Activated CD4-positive, alpha-beta T cell treated with anti-CD3 and anti-CD28 coated beads, Interleukin-2, amount 10 ng/mL, durations not matched to agents 7 days and 5 days (primary cell): ENCODE measurements at places on chromosomes 3 and 15. TPM values are rescaled to one million over a fixed set of nuclear protein-coding genes. Genes with fewer than 3 reads are reported as not detected.

Gene ZNF385D
- not detected for total RNA-seq

Gene SYNPR
- total RNA-seq = not detected

Gene USP13
- total RNA-seq = 10.3 TPM

Gene GHSR
- not detected for total RNA-seq

Gene PLIN1
- 0.07 TPM for total RNA-seq

Gene RHCG
- total RNA-seq = not detected

Gene CD96
- 271 TPM for total RNA-seq

Gene IL5RA
- total RNA-seq = not detected

Gene RFTN1
- 57.3 TPM for total RNA-seq

Gene FOXL2NB
- total RNA-seq = not detected

Gene CELF6
- total RNA-seq = 1.2 TPM

Gene UQCC5
- total RNA-seq = 8.5 TPM

Gene CDC25A
- total RNA-seq = 23.4 TPM

Gene TRIM71
- not detected for total RNA-seq

Gene ZMYND10
- total RNA-seq = 3.5 TPM

Gene KBTBD8
- 8.3 TPM for total RNA-seq

Gene MKRN3
- 3.4 TPM for total RNA-seq

Gene FBXW12
- total RNA-seq = not detected

Gene MGLL
- 0.10 TPM for total RNA-seq

Gene PDZRN3
- not detected for total RNA-seq

Gene AVEN
- total RNA-seq = 9.1 TPM

Gene ULK3
- 66.4 TPM for total RNA-seq

Gene WNT7A
- total RNA-seq = 0.20 TPM

Gene ARIH1
- total RNA-seq = 127 TPM

Gene CYP8B1
- total RNA-seq = not detected

Gene AADACL2
- total RNA-seq = not detected

Gene POU1F1
- not detected for total RNA-seq

Gene ANKRD63
- total RNA-seq = 0.17 TPM

Gene CX3CR1
- total RNA-seq = 1.5 TPM

Gene TMC3
- total RNA-seq = not detected

Gene RNU6-1
- total RNA-seq = not detected

Gene SPATA12
- total RNA-seq = not detected

Gene SGO1
- total RNA-seq = 35.6 TPM

Gene GOLGA8O
- total RNA-seq = 7.2 TPM

Gene ARNT2
- total RNA-seq = not detected

Gene USP50
- not detected for total RNA-seq

Gene MINAR1
- total RNA-seq = 0.40 TPM

Gene NEK10
- total RNA-seq = 0.79 TPM

Gene RTP3
- not detected for total RNA-seq

Gene TIMP4
- total RNA-seq = not detected

Gene TERC
- 4.6 TPM for total RNA-seq

Gene BNC1
- not detected for total RNA-seq

Gene CMTM8
- 5.9 TPM for total RNA-seq

Gene CACNA1D
- total RNA-seq = 0.15 TPM

Gene RFT1
- total RNA-seq = 34.1 TPM

Gene CD86
- 2.5 TPM for total RNA-seq

Gene PATL2
- total RNA-seq = 15.9 TPM

Gene UCN2
- total RNA-seq = not detected

Gene CHRNA5
- total RNA-seq = 4.0 TPM
